ENCODE measurements at places on chromosomes 3 and 15. TPM values are rescaled to one million over a fixed set of nuclear protein-coding genes. Genes with fewer than 3 reads are reported as not detected.
A peak's percentile ranks its signal among the peaks of the same experiment; 100 is the strongest.

GRCh38 chr3:169264711-169265110, 398.8 kb downstream of the MECOM start:
- peak; percentile 72 for DNase-seq

GRCh38 chr3:139689122-139689521, 11.3 kb upstream of the NMNAT3 start:
- DNase-seq: no peak

DNA sequence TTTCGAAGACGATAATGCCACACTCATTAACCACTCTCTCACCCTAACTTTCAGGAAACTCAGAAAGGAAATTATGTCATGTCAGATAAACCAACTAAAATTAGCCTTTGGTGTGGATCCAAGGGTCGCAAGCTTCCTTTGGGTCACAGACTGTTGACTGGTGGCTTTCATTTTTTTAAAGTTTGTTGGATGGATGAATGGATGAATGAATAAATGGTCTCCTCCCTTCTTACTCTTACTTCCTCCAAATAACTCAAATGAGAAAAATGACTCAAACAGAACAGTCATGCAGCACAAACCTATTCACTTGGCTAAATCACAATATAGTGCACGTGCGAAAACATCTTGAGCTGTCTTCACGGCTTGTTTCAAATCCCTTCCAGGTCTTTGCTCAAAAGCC, 82.9 kb upstream of the HACD2 start:
- no peak for DNase-seq

DNA sequence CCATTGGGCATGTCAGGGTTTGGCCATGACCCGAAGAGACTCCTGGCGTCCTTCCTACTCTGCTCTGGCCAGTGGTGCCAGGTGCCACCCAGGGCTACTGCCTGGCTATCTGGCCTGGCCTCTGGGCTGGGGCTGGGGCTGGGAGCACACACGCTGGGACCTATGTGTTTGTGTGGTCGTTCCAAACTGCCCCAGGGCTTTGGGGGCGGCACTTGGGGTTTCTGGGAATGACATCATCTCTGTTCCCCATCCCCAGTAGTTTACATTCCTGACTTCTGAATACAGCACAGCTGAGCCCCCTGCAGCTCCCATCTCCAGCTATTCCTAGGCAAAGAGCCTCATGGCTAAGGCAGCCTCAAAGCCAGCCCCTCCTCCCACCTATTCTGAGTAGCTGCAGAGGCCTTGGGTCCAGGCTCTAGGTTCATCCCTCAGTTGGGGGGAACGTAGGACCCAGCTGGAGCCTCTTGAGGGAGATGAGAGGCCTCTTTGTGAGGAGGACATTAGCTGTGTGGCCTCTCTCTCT, 24.3 kb downstream of the PLEKHO2 start:
- peak; percentile 93 for DNase-seq

DNA sequence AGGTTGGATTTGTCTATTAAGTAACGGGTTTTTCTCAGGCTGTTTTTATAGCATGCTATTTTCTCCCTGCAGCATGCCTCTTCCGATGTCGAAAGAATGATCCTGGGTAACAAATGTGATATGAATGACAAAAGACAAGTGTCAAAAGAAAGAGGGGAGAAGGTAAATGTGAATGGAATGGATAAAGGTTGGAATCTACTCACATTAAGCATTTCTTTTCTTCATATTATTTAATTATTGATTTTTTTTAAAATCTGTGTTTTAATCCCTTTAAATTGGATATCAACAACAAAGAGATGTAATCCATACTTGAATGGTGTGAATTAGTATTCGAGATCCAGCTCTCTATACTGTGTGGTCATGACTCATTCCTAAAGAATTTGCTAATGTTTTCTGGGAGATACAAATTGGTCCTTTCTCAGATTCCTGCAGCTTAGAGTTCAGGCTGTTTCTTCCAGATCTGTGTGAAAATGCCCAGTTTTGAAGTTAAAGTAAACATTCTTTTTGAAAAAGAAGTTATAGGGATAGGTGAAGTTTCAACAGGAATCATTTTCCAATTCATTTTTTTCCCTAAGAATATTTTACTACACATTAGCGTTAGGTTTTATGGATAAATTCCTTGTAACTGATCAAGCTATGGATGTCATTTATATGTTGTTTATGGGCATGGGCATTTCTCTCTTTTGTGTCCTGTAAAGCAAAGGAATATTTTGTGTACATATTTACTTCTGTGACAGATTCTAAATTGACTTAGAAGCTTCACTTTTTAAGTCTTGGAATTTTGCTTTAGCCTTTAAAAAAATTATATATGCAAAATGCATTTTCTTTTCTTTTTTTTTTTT, 20.8 kb upstream of the APH1B start:
- DNase-seq: peak; percentile 57

GRCh38 chr3:16060358-16060852, 114.1 kb upstream of the GALNT15 start:
- peak; percentile 93 for DNase-seq

DNA sequence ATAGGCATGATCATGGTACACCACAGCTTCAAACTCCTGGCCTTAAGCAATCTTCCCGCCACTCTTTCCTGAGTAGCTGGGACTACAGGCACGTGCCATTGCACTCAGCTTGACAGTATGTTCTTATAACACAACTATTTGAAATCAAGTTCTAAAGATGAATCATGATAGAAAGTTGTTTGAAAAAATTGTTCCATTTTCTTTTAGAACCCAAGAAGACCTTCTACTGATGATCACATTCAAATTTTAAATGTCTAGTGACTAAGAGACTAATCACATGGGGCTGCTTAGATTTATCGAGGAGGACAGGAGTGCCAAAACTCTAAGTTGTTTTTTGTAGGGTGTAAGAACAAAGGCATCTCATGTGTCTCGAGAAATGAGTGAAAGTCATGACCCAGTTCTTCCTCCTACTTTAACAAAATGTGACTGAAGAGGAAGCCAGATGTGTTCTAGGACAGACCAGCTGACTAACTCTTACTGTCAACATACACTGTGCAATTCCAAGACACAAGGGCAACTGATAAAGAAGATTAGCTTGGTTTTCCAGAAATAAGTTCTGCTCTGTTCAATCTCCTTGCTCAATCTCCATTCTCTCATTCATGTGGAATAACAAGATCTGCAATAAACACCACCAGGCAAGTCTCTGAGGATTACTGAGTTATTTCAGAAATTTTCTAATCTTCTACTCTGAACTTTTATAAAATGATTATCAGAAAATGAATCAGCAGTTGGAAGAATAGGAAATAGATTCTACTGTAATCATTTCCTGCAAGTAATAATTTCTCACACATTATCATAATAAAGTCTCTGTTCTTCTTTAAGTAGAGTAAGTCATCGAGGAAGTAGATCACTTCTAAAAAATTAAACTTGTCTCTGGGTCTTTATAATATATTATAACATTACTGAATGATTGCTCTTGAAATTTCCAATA, 122.6 kb upstream of the CCNL1 start:
- peak; percentile 21 for DNase-seq

- DNase-seq: peak; percentile 26
Observed at GRCh38 chr15:62588938-62589670, 424.0 kb upstream of the C2CD4B start.

DNA sequence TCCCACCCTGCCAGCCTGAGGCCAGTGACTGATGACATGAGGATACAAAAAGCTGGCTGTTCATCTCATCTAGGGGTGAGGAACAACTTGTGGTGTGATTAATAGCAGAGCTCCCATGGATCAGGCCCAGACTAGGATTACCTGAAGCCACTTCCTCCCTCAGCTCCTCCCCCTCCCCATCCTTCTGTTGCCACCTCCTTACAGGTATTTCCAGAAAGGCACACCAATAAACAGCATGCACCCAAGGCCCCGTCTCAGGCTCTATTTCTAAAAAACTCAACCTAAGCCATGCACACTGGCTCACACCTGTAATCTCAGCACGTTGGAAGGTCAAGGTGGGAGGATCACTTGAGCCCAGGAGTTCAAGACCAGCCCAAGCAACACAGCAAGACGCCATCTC, 54.1 kb downstream of the SRGAP3 start:
- DNase-seq: no peak

GRCh38 chr3:43153216-43154083, 47.6 kb upstream of the POMGNT2 start:
- DNase-seq: no peak

GRCh38 chr15:90104551-90104950, 2.3 kb upstream of the IDH2 start:
- no peak for DNase-seq

PLCH1 gene
- 2.0 TPM for total RNA-seq

NTRK3 gene
- 0.39 TPM for total RNA-seq

C15orf62 gene
- not detected for total RNA-seq

RTP1 gene
- not detected for total RNA-seq

EIF2A gene
- total RNA-seq: 245 TPM

WNT5A gene
- 109 TPM for total RNA-seq

ROBO2 gene
- not detected for total RNA-seq

GP5 gene
- total RNA-seq: not detected

ITIH3 gene
- not detected for total RNA-seq

PFN2 gene
- 243 TPM for total RNA-seq
